Spleen (tissue), 13 donors: ENCODE measurements at places on chromosomes 12 and 14. TPM values are rescaled to one million over a fixed set of nuclear protein-coding genes. Genes with fewer than 3 reads are reported as not detected.

MDGA2 gene
- 0.07 TPM for total RNA-seq

DNA sequence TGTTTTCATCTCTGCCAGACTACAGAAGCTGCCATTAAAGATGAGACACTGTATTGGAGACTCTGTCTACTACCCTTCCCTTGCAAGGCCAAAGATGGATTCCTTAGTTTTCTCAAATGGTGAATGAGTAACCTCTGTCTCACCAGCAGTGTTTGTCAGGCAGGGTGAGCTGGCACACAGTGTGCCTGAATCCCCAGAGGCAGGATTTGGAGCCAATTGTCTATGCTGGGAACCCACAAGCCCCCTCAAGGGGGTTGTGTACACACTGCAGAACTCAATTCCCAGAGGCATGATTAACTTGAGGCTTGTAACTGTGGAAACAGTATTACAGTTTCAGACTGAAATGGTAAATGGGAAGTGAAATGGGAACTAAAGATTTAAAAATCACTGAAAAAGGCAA is 136.8 kb upstream of the PTPRB start:
- no peaks in the 10 kb centered on the region for H3K36me3 ChIP-seq
- no peak overlapping the region for H3K4me3 ChIP-seq
- H3K27ac ChIP-seq: no peak overlapping the region
- H3K4me1 ChIP-seq: no peaks in the 10 kb centered on the region
- no peak for DNase-seq
- H3K27me3 ChIP-seq: no peaks in the 10 kb centered on the region

DNA sequence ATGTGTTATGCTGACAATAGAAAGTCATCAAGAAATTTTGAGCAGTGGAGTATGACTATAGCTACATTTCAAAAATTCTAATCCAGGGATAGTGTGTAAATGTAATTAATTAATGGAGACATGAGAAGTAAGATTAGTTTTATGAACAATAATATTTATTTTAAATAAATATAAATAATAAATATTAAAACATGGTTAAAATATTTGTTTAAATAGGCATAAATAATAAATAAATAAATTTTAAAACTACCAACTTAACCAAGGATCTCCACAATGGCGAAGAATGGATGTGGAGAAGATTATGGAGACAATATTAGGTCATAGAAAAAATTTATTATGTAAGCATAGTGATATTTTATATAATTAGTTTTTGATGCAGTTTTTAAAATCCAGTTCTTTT is 588.2 kb upstream of the NOVA1 start:
- DNase-seq: no peak
- no peaks in the 10 kb centered on the region for H3K27me3 ChIP-seq
- no peaks in the 10 kb centered on the region for H3K36me3 ChIP-seq
- no peak overlapping the region for H3K27ac ChIP-seq

DNA sequence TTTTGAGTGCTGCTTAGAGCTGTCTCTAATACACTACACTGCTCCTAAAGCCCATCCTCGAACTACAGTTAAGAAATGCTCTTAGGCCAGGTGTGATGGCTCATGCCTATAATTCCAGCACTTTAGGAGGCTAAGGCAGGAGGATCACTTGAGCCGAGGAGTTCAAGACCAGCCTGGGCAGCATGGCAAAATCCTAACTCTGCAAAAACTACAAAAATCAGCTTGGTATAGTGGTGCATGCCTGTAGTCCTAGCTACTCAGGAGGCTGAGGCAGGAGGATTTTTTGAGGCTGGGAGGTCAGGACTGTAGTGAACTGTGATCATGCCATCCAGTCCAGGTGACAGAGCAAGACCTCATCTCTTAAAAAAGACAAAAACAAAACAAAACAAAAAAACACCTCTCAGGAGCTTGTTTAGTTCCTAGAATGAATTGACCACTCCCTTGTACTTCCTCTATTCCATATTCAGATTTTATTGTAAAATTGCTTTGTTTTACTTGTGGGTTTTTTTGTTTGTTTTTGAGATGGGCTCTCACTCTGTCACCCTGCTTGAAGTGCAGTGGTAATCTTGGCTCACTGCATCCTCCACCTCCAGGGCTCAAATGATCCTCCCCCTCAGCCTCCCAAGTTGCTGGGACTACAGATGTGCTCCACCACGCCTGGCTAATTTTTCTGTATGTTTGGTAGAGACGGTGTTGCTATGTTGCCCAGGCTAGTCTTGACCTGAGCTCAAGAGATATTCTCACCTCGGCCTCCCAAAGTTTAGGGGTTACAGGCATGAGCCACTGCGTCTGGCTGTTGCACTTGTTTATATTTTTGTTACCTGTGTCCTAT is 13.6 kb downstream of the MDM2 start:
- DNase-seq: no peak
- peaks cover 100% of the 10 kb centered on the region for H3K36me3 ChIP-seq
- H3K4me3 ChIP-seq: no peak overlapping the region
- no peaks in the 10 kb centered on the region for H3K27me3 ChIP-seq

DNA sequence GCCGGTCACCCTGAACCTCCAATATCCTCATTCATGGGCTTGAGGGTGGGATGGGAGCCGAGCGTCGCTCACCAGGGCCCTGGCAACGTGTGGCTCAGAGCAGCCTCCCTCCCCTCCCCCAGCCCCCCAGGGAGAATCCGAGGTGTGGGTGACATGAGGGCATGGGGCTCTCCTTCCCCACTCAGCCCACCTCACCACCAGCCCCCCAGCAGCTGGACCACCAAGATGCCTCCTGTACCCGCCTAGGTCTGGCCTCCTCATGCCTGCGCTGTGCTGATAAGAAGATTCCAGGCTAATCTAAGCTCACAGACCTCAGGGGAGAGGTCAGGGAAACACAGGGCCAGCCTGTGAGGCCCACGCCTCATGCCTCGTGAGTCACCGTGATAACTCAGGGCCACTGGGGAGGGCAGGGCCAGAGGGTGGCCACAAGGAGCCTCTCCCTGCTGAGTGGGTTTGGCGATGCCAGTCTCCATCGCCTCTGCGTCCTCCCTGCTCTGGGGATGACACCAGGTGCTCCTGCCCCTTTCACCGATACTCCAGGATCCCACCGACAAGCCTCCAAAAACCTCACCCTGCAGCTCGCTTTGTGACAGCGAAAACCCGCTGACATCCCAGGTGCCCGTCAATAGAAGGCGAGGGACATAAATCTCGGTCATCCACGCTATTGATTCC is 56.9 kb downstream of the TESC start:
- no peak overlapping the region for H3K27ac ChIP-seq
- H3K4me3 ChIP-seq: no peak overlapping the region
- no peaks in the 10 kb centered on the region for H3K36me3 ChIP-seq
- peaks cover 40% of the 10 kb centered on the region for H3K4me1 ChIP-seq
- H3K27me3 ChIP-seq: no peaks in the 10 kb centered on the region
- DNase-seq: no peak
